ENCODE measurements at places on chromosomes 5 and 9. TPM values are rescaled to one million over a fixed set of nuclear protein-coding genes. Genes with fewer than 3 reads are reported as not detected.

PCDHA7 gene
- not detected for total RNA-seq

TMEM215 gene
- total RNA-seq: not detected

- no peak for DNase-seq
These were observed 12.3 kb downstream of the PCBD2 start for GRCh38 chr5:134917070-134917815.

DNA sequence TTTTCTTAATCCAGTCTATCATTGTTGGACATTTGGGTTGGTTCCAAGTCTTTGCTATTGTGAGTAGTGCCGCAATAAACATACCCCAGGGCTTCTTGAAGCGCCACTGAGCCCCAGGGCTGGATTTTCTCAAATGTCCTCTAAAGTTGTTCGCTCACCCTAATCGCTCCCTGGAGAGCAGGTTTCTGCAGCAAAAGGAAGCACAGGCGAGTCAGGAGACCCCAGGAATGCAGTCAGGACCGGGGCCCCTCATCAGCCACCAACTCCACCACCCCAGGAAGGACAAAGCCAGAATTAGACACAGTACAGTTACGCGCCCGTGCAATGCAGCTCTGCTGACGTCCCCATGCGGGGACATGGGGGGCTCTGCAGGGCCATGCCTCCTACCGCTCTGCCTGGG is 15.7 kb upstream of the OBP2B start:
- DNase-seq: no peak

DNA sequence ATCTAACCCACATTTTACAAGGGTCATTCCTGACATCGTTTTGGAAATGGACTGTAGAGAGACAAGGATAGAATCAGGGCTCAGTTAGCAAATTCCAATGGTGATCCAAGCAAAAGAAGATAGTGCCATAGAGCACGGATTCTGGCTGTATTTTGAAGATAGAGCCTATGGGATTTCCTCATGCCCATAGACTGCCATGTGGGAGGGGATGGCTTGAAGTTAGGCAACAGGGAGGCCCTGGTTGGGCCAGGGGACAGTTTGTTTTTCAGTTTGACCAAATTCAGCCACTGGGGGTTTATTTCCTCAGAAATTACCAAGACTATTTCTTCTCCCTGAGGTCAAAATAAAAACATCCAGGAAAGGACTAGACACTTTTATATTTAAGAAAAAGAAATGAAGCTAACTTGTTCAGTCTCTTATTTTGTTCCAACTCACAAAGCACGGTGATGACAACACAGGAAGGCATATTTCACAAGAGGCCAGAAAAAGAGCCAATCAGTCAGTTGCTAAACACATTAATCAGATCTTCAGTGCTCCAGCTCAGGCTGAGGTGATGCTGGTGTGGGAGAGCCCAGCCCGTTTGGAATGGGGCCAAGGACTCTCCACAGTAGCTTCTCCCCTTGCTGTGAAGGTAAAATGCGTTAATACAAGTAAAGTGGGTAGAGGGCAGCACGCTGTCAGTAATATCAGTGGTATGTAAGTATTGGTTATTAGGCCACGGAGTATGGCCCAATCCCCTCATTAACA is 4.4 kb upstream of the DCTN4 start:
- no peak for DNase-seq

DNA sequence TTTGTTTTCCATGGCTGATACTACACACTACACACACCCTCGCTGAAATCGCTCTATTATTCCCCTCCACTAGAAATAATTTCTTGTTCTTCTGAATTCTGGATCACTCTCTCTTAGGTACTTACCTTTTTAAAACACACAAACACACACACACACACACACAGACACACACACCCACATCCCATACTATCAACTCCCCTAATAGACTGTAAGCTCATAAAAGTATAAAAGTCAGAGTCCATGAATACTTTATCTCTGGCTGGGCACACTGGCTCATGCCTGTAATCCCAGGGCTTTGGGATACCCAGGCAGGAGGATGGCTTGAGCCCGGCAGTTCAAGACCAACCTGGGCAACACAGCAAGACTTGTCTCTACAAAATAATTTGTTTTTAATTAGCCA is 11.1 kb downstream of the STRBP start:
- no peak for DNase-seq

DNA sequence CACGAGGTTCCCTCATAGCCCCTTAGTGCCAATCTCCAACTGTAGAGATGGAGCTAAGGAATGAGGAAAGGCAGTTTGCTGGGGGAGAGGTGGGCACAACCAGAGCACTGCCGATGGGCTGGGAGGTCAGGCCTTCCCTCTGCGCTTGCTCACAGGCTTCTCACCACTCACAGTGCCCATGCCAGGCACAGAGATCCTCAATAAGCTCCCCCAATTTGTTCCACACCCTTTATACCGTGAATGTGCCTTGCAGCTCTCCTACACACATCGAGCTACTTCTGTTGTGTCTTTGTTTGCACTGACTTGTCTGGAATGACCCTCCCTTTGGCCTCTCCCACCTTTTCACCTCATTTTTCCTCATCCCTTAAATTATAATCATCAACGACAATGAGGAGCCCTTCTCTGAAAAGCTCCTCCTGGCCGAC is 1.6 kb upstream of the HK3 start:
- DNase-seq: no peak

- no peak for DNase-seq
These were observed 297.6 kb downstream of the NTRK2 start for GRCh38 chr9:84966876-84967830.

DNA sequence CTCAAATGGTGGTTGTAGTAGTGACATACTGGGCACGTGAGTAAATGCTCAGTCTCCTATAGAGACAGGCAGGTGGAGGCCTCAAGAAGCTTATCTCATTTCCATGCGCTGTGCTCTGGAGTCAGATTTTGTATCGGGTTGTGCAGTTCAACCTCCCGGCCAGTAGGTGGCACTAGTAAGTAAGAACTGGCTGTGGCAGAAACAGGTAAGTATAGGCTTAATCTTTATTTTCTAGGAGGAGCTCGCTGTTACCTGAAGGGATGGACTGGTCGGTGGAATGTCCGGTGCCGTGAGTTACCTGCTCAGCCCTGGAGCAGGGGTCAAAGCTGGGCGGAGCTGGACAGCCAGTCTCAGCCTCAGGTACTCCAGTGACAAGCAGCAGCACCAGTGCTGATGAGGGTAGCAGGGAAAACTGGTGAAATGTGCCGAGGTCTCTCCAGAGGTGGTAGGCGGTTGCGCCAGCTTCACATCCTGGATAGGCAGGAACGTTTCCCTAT is 880.1 kb upstream of the SEMA6A start:
- DNase-seq: peak; percentile 13

- no peak for DNase-seq
These were observed 25.2 kb downstream of the OCLN start for GRCh38 chr5:69517763-69518212.

All from activated T-cell treated with anti-CD3 and anti-CD28 coated beads, Interleukin-2, amount 50 U/mL, for 4 hours (primary cell).